ENCODE measurements at places on chromosomes 2 and 18.

GRCh38 chr2:79876430-79876829 is 363.6 kb downstream of the CTNNA2 start:
- DNase-seq: peak; percentile 16

GRCh38 chr18:8619835-8620577 is 10.8 kb downstream of the RAB12 start:
- DNase-seq: no peak

GRCh38 chr2:51619961-51620360 is 588.0 kb upstream of the NRXN1 start:
- DNase-seq: no peak

DNA sequence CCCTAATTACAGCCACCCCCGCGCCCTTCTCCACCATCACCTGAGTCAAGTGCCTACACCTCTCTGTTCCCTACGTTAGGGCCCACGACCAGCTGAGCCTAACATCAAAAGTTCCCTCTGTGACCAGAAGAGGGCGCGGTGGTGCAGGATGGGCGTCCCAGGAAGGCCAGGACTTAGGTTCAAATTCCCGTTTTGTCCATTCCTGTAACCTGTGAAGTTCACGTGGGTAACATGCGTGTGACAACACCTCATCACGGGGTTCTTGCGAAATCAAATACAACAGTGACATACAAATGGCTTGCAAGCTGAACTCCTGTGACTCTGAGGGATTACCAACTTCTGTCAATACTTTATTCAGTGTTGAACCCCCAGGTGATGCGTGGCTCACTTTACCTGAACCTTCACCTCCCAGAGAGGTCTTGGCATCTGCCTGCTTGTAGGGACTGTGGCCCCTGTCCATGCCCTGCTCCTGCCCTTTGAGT is 207.9 kb downstream of the ARL4C start:
- peak; percentile 50 for DNase-seq

GRCh38 chr2:232838406-232838874 is 31.6 kb upstream of the SNORC start:
- DNase-seq: peak; percentile 65

- DNase-seq: no peak
Observed at GRCh38 chr2:105607920-105608504, 136.7 kb upstream of the NCK2 start.

GRCh38 chr2:23157812-23158211 is 227.2 kb upstream of the KLHL29 start:
- no peak for DNase-seq

All from MV-4-11 (cell line).